CD8-positive, alpha-beta memory T cell (primary cell): ENCODE measurements at places on chromosomes 1 and 21. TPM values are rescaled to one million over a fixed set of nuclear protein-coding genes. Genes with fewer than 3 reads are reported as not detected.

Gene IFNLR1
- 6.1 TPM for total RNA-seq

DNA sequence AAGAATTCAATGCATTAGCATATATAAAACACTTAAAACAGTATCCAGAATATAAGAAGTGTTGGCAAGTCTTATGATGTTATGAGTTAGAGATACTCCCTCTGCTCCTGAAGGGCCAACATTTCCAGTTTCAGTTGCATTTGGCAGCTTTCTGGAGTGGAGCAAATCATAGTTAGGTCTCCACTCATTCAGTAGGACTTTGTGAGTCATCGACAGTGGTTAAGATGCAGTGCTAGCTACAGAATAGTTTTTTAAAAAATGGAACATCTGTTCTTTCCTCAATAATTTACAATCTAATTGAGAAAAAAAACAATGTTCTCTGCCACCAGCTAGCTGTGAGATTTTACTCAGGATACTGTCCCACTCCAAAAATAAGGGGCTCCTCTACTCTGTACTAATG lies 389.1 kb downstream of the HLX start:
- no peak overlapping the region for H3K4me3 ChIP-seq
- no peaks in the 10 kb centered on the region for H3K36me3 ChIP-seq
- no peaks in the 10 kb centered on the region for H3K27me3 ChIP-seq

DNA sequence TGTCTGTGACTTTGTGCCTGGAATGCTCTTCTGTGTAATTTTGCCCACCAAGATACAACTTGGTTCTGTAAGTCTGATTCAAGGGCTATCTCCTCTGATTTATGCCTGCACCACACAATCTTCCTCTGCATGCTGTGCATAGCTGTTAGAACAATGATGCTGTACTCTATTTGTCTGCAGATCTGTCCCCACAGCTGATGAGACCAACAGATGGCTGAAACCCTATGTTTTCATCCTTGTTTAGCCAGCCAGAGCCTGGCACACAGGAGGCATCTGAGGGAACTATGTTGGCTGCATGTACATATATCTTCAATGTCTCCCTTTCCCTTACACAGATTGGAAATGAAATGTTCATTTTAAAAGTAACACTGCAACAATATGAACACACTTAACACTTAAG lies 58.0 kb upstream of the ABCA4 start:
- H3K4me3 ChIP-seq, result no peak overlapping the region
- no peaks in the 10 kb centered on the region for H3K36me3 ChIP-seq
- DNase-seq, result no peak

- no peaks in the 10 kb centered on the region for H3K36me3 ChIP-seq
- H3K4me3 ChIP-seq, result no peak overlapping the region
- H3K27me3 ChIP-seq, result peaks cover 8% of the 10 kb centered on the region
Measured at GRCh38 chr21:46052703-46053651, 44.9 kb upstream of the COL6A2 start.

DNA sequence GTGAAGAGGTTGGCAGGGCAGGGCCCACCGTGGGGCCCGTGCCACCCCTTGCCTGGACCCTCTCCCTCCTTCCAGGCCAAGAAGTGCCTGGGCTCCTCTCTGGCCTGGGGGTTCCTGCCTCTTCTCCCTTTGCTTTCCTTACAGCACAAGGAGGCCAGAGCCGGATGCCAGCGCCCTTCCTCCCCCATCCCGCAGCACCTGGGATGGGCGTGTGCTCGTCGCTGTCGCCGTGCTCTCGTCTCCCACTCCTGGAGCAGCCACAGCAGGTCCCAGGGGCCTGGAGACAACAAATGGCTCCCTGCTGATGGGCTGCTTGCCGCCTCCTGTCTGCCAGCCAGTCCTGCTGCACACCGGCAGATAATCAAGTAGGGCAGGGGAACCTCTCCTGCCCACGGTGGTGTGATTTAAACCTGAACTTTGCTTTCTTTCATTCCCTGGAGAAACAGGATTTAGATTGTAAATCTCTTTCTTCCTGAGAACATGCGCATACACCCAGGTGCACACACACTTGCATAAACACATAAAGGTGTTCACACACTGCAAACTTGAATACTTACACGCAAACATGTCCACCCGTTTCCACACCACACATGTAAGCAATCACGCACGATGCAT lies 50.8 kb upstream of the POU3F1 start:
- DNase-seq, result no peak
- no peaks in the 10 kb centered on the region for H3K4me1 ChIP-seq
- H3K27ac ChIP-seq, result no peak overlapping the region
- H3K27me3 ChIP-seq, result no peaks in the 10 kb centered on the region
- no peaks in the 10 kb centered on the region for H3K36me3 ChIP-seq
- no peak overlapping the region for H3K4me3 ChIP-seq

DNA sequence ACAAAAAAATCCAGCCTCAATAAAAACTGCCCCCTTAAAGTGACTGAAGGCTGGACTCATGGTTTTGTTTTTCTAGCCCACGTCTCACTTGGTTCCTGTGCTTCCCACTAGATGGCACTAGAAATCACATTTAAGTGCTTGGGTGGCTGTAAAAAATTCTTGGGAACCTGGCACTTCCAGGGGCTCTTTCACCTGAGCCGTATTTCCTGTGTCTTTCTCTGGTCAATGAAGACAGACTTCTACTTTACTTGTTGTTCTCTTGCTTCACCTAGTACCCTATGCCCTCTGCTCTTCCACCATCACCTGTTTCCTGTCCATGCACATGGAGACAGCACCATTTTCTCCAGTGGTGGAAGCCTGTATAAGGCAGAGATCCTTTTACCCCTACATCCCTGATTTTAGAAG lies 20.0 kb downstream of the METTL13 start:
- peaks cover 8% of the 10 kb centered on the region for H3K36me3 ChIP-seq
- H3K27me3 ChIP-seq, result no peaks in the 10 kb centered on the region
- H3K27ac ChIP-seq, result no peak overlapping the region
- DNase-seq, result no peak
- H3K4me1 ChIP-seq, result no peaks in the 10 kb centered on the region
- H3K4me3 ChIP-seq, result no peak overlapping the region

GRCh38 chr21:45096217-45096616 lies 21.8 kb downstream of the ADARB1 start:
- H3K4me3 ChIP-seq, result no peak overlapping the region
- peaks cover 17% of the 10 kb centered on the region for H3K4me1 ChIP-seq
- H3K27ac ChIP-seq, result no peak overlapping the region
- no peaks in the 10 kb centered on the region for H3K27me3 ChIP-seq
